ENCODE measurements at places on chromosomes 2 and 18. TPM values are rescaled to one million over a fixed set of nuclear protein-coding genes. Genes with fewer than 3 reads are reported as not detected.
A peak's percentile ranks its signal among the peaks of the same experiment; 100 is the strongest.

DNA sequence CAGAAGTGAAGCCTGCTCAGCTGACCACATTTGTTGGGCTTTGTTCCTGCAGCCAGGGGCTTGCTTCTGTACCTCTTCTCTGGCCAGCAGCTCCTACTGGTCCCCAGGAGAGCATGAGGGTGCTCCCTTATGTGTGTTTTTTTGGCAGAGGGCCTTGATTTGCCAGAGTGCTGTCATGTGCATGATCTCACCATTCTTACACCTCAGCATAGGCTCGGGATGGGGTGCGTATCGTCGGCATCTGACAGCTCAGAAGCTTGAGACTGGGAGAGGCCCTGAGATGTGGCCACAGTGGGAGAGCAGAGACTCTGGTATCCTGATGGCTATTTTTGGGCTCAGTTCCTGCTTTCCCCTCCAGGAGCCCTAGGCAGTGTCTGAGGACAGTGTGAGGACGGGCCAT lies 71.2 kb downstream of the CELF4 start:
- no peak for DNase-seq

DNA sequence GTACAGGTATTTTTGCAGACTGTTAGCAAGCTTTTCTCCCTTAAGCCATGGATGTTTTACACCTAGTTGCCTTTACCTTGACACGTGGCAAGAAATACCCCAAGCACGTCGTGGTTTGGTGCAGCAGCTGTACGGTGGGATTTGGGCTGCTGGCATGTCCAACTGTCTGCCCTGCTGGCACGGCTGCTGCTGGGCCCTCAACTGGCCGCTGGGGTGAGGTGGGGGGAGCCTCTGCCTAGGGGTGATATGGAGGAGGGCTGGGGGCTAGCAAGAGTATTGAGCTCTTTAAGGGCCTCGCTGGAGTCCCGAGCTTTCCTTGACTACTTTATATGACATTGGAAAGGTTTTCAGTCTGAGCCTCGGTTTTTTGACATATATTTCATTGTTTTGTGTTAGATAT lies 41.6 kb downstream of the LPIN1 start:
- peak; percentile 27 for DNase-seq

DNA sequence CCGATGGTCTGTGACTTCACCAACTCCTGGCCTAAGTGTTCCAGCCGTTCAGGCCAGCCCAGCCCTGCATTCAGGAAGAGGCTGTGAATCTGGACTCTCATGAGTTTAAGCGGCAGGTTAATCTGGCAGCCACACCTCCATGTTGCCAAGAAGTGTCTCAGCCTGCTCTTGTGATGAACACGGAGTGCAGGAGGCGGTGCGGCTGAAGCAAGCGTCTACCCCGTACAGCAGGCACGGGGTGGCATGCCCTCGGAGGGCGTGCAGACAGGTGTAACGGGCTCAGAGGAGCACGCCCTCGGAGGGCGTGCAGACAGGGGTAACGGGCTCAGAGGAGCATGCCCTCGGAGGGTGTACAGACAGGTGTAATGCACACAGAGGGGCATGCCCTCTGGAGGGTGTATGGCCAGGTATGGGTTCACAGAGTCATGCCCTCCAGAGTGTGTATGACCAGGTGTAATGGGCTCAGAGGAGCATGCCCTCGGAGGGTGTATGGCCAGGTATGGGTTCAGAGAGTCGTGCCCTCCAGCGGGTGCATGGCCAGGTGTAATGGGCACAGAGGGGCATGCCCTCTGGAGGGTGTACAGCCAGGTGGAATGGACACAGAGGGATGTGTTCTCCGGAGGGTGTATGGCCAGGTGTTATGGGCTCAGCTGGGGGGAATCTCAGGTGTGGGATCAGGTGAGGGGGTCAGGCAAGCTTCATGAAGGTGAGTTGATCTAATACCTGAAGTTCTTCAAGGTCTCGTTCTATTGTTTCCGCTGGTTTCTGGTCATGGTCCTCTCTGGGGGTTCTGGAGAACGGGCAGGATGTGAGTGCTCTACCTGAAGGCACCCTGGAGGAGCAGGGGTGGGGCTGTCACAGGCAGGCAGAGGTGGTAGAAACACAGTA lies 22.6 kb downstream of the CROCC2 start:
- peak; percentile 27 for DNase-seq

Gene OSBPL1A
- 11.2 TPM for polyA plus RNA-seq

- DNase-seq: peak; percentile 63
Observed at GRCh38 chr2:44016282-44016681, 20.5 kb upstream of the LRPPRC start.

Gene MC4R
- polyA plus RNA-seq: not detected

Gene EPB41L3
- polyA plus RNA-seq: 1.4 TPM

DNA sequence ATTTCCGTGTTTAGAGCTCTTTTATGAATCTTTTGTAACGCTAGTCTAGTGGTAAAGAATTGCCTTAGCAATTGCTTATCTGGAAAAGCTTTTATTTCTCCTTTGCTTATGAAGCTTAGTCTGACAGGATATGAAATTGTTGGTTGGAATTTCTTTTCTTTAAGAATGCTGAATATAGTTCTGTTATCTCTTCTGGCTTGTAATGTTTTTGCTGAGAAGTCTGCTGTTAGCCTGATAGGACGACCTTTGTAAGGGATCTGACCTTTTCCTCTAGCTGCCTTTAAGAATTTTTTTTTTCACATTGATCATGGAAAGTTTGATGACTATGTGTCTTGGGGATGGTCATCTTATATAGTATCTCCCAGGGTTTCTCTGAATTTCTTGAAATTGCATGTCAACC lies 101.1 kb downstream of the TRABD2A start:
- no peak for DNase-seq

Gene LINC00305
- polyA plus RNA-seq: not detected

DNA sequence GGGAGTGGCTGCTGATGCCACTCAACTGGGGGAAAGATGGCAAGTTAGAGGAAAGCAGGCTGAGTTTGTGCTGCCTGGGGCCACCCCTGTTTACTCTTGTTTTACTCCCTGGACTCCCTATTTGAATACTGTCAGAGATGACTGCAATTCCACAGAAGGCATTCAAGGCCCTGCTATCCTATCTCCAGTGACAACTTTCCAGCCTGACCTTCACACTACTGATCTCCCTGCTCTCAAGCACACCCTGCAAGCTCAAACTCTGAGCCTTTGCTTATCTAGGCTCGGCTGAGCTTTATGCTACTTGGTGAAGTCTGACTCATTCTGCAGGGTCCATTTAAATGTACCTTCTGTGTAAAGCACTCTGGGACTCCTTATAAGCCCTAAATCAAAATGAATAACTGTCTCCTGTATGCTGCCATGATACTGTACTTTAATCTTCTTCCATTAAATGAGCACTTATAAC lies 39.3 kb upstream of the DSG1 start:
- no peak for DNase-seq

Gene UGT1A6
- polyA plus RNA-seq: 103 TPM

Gene SCYGR2
- polyA plus RNA-seq: not detected

- DNase-seq: no peak
Observed at GRCh38 chr2:105783151-105783738, 38.5 kb downstream of the NCK2 start.

GRCh38 chr2:6812857-6813530 lies 52.7 kb downstream of the CMPK2 start:
- DNase-seq: no peak

GRCh38 chr2:64863097-64863820 lies 125.9 kb upstream of the SLC1A4 start:
- no peak for DNase-seq

All from liver (tissue), 10 donors.